SHP77 (cell line): ENCODE measurements at places on chromosomes 3 and 15.
A peak's percentile ranks its signal among the peaks of the same experiment; 100 is the strongest.

GRCh38 chr15:71409541-71409940, 294.3 kb downstream of the THSD4 start:
- DNase-seq: no peak

DNA sequence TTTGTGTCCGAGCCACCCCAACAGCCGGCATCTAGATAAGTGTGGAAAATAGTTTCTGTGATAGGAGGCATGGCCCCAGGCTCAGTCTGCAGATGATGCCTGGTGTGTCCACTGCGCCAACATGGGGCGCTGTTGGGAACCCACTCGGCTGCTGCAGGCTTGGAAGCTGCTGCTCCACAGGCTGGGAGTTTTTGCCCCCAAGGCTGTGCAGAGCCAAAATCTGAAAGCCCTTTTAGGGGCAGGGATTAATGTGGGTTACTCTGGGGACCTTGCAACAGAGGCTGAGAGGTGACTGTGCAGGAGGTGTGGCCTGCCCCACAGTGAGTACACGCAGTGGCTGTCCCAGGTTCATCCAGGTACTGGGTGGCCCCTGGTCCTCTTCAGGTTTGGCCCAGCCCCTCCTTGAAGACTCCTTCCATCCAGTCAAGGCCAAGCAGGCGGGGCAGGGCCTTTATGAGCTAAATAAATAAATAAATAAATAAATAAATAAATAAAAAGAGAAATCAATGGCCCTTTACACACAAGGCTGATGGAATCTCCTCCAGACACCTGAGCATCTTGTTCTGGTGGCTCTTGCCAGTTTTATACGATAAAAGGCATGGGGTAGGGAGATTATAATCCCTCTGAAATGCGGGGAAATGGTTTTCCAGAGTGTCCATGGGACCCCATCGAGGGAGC, 73.8 kb downstream of the AAGAB start:
- DNase-seq: no peak

DNA sequence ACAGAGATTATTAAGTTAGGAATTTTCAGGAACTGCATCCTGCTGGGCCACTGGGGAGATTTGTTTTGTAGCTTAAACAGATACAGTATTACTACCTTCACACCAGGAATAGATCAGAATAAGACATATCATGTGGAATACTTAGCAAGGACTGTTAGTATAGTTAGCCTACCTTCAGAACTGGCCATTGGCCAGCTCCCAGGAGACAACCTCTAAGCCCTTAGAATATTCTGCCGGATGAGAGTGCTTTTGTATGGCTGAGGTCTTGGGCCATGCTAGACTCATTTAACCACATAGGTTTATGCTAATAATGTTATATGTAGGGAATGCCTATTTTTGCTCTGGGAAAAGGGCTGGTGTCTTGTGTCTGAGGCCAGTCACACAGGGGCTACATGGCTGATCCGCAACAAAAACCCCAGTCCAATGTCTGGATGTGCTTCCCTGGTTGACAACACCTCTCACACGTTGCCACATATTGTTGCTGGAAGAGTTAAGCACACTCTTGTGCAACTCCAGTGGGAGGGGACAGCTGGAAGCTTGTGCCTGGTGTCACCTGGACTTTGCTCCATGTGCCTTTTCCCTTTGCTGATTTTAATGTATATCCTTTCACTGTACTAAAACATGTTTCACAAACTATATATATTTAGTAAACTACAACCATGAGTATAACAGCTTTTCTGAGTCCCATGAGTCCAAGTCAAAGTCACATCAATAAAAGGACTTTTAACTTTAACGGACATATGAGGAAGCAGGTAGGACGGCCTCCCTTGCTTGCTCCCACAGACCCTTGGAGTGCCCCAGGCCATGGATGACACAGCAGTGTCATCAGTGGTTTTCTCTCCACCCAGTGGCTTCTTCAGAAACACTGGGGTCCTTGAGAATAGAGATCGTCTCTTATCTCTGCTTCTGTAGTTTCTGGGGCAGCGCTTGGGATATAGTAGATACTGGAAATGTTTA, 118.0 kb upstream of the C3orf80 start:
- DNase-seq: no peak

- no peak for DNase-seq
Observed at GRCh38 chr15:69013726-69014406, 629 bp upstream of the NOX5 start.

- DNase-seq: peak; percentile 72
Observed at GRCh38 chr15:91075739-91076138, 24.3 kb upstream of the SV2B start.
